Effector memory CD8-positive, alpha-beta T cell (primary cell): ENCODE measurements at places on chromosomes 13 and 19.

GRCh38 chr13:65940720-65941119 lies 1289.4 kb downstream of the PCDH9 start:
- DNase-seq: no peak

DNA sequence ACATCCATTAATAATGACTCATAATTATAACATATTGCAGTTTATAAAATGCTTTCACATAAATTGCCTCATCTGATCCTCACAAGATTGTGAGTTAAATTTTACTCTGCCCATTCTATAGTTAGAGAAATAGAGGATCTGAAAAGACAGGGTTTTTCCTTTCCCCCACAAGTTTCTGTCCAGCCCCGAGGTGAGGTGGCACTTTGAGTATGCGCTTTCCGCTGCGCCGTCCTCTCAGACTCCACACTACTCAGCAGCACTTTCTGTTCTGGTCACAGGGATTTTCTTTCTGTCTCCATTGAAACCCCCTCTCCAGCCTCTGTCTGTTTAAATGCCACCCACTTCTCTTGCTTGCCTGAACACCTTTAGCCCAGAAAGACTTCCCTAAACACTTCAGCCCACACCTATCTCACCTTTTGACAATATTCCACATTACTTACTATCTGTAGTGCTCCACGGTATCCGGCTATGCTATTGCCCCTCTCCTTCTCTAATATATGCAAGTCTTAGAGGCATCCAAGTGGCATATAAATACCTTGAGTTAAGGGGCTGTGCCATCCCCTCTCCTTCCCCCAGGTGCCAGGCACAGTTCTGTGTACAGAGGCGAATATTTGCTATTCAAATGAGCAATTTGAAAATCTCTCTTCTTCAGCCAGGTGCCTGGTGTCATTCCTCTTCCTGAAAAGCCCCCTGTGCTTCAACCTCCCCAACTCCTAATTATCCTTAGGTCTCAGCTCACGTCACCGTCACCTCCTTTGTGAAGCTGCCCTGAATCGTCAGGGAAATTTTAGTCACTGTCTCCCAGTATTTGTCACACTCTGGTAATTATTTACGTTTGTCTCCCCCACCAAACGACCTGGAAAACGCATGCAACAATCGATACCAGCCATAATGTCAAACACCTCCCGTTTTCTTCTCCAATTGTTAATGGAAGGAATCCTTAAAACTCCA lies 268.7 kb downstream of the NHLRC3 start:
- no peak for DNase-seq

DNA sequence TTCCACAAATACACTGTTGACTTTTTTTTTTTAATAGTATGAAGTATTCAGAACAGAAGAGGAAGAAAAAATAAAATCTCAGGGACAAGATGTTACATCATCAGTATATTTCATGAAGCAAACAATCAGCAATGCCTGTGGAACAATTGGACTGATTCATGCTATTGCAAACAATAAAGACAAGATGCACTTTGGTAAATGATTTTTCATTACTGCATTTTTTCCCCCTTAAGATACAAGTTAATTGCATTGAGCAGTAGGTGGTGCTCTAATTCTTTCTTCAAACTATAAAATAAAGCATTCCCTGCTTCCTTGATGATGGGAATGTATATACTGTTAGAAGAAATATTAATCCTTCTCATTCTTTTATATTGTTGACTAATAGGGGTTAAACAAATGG lies 17.1 kb downstream of the UCHL3 start:
- no peak for DNase-seq

DNA sequence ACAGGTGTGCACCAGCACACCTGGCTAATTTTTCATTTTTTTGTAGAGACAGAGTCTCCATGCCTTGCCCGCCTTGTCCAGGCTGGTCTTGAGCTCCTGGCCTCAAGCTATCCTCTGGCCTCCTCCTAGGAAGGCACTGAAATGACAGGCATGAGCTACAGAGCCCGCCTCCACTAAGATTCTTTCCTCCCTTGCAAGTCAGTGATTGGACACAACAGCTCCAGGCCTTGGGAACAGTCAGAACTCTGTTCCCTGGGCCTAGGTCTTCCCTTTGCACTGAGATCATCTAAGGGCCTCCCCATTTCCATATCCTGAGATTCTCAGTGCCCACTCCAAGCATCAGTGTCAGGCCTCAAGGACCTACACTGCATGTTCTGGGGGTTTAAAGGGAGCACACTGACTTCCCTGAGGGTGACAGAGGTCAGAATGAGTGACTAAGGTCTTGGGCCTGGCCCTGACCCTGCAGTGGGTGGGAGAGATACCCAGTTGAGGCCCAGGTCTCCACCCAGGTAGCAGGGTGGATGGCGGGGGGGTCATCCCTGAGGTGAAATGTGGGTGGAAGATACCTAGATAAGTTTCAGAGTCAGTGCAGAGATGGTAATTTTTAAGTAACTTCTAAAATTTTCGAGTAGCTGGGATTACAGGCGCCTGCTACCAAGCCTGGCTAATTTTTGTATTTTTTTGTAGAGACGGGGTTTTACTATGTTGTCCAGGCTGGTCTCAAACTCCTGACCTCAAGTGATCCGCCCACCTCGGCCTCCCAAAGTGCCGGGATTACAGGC lies 17.3 kb upstream of the ERCC1 start:
- DNase-seq: no peak

GRCh38 chr13:62747629-62748028 lies 1332.0 kb upstream of the PCDH20 start:
- no peak for DNase-seq

DNA sequence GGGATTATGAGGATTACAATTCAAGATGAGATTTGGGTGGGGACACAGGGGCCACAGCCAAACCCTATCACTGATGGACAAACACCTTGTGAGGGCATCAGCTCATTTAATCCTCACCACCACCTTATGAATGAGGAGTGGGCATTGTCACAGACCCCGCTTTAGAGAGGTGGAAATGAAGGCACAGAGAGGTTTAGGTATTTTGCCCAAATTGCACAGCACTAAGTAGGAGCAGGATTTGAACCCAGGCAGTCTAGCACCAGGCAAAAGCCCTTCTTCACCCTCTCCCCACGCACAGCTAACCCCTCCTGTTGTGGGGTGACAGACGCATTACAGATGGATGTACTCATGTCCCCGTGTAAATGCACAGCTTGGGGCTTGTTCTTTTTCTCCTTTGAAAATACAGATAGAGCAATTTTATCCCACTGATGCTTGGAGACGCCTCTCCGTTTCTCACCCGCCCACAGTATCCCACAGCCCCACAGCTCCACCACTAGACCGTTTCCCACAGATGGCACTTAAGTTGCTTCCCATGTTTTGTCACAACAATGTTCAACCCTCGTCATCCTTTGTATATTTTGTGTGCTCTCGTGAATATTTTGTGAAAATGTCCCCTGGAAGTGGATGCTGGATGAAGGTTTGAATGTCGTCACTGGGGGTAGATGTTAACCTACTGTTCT lies 48.2 kb downstream of the ANKRD10 start:
- no peak for DNase-seq

DNA sequence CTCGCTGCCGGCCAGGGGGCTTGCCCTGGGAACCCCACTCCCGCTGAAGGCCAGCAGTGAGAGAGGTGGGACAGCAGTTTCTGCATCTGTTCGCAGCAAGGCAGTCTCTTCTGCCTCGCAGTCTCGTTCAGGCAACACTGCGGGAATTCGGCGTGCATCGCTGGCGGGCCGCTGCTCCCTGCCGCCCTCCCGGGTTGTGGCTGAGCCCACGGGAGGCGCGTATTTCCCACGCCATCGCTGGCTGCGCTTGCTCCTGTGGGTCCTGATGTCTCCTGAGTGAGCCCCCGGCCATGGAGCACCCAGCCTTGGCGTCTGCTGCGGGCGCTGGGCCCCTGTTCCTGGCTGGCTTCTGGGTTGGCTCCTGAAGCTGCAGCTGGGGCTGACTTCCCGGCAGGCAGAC lies 227.9 kb downstream of the TEX29 start:
- no peak for DNase-seq

- no peak for DNase-seq
Observed at GRCh38 chr13:93055233-93055632, 171.4 kb upstream of the GPC6 start.

GRCh38 chr19:38278751-38279150 lies 14.4 kb downstream of the SPINT2 start:
- DNase-seq: no peak

DNA sequence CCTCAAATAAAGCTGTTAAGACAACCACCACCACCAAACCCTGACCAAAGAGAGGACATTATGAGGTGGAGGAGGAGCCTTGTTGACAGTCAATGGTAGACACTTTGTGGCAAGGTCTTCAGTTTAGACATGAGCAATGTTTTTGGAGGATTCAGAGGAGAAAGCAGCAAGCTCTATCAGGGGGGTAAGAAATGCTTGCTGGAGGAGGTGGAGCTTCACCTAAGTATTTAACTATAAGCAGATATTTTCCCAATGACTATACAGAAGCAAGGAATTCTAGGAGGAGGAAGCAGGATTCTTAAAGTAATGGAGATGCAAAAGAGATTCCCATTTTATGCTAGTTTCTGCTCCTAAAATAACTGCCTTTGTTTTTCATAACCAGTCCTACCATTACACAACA lies 74.2 kb downstream of the TRPC4 start:
- no peak for DNase-seq

DNA sequence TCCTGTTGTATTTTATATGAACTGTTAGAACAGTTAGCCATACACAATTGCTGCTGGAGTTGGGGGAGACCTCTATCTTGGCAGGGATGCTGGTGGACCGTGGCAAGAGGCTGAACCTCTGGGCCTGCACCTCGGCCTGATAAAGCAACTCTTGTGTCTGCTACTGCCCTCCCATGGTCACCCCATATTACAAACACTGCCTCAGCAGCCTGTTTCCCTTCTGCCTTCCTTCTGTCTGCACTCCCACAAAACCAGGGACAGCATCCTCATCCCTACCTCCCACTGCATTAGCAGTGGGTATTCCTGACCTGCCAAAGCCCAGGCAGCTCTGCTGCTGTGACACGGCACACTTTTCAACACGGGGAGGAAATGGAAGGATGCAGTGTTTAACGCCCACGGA lies 456.4 kb downstream of the FGF14 start:
- DNase-seq: no peak

GRCh38 chr13:109145631-109146030 lies 516.2 kb downstream of the MYO16 start:
- no peak for DNase-seq

DNA sequence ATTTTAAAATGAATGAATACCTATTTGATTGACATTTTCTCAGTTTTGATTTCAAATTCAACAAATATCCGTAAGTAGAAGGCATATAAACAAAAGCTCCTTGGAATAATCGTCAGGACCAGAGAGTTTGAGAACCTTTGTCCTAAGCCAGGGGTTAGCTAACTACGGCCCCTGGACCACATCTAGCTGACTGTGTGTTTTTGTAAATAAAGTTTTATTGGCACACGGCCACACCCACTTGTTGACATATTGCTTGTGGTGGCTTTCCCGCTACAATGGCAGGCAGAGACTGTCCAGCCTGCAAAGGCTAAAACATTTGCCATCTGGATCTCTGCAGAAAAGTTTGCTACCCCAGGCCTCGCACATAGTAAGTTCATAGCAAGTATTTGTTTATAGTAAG lies 83.4 kb downstream of the GNG7 start:
- no peak for DNase-seq

GRCh38 chr13:106176117-106176516 lies 359.3 kb downstream of the EFNB2 start:
- no peak for DNase-seq

DNA sequence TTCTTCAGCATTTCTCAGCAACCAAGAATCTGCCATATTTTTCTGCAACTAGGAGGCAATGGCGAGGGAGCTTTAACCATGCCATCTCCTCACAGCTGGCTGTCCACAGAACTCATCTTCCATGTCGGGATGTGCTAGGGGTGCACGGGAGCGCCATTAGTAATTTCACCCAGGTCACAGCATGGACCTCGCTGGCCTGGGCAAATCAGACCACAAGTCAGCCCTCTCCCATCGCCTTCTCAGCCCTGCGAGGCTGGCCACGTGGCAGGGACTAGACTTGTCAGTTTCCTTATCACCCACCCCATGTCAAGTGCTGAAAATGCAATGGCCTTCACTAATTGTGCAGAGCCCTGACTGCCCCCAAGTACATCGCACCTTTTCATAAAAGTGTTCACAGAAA lies 15.7 kb downstream of the COL4A1 start:
- DNase-seq: no peak
